Stimulated activated CD8-positive, alpha-beta memory T cell treated with anti-CD3 and anti-CD28 coated beads, Interleukin-4, amount 100 ng/mL, for 24 hours (primary cell): ENCODE measurements at places on chromosomes 2 and 18.

- no peak for DNase-seq
Observed at GRCh38 chr2:9760902-9761228, 82.4 kb upstream of the TAF1B start.

DNA sequence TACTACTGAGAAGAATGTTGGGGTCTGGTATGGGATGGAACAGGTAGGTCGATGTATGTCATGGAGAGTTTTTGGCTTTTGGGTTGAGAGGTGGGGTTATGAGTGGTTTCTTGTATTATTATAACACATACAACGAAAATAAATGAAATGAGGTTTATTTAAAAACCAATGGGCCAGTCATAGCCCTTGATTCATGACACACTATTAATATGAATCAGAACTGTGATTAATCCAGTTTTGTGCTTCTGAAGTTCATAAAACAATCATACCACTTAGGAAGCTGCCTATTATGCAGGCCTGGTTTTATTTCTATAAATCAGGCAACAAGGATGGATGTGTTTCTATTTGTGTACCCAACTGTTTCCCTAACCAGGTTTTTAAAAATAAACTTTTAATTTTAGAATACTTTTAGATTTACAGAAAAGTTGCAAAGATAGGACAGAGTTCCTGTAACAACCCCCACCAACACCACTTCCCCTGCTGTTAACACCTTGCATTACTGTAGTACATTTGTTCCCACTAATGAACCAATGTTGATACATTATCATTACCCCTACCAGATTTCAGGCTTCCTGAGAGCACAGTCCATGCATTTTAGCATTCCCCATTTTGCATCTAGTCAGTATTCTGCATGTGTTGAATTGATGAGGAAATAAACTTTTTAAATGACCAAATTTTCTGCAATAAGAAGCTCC, 37.5 kb upstream of the NCOA1 start:
- no peak for DNase-seq

DNA sequence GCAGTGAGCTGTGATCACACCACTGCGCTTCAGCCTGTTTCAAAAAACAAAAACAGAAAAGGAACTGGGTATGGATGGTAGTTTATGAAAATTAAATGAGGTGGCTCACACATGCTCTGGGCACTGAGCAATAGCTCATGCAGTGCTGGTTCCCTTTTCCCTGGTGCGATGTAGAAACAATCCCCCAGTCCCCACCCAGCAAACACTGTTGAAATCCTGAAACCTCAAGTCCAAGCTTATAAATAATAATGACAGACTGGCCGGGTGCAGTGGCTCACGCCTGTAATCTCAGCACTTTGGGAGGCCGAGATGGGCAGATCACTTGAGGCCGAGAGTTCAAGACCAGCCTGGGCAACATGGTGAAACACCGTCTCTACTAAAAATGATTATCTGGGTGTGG, 55.4 kb upstream of the SMAD2 start:
- no peak for DNase-seq

GRCh38 chr2:48471048-48471474, 58.9 kb upstream of the STON1 start:
- no peak for DNase-seq

GRCh38 chr18:46711444-46711863, 45.4 kb downstream of the ST8SIA5 start:
- DNase-seq, result no peak

GRCh38 chr2:135030826-135031225, 16.4 kb downstream of the MAP3K19 start:
- no peak for DNase-seq

DNA sequence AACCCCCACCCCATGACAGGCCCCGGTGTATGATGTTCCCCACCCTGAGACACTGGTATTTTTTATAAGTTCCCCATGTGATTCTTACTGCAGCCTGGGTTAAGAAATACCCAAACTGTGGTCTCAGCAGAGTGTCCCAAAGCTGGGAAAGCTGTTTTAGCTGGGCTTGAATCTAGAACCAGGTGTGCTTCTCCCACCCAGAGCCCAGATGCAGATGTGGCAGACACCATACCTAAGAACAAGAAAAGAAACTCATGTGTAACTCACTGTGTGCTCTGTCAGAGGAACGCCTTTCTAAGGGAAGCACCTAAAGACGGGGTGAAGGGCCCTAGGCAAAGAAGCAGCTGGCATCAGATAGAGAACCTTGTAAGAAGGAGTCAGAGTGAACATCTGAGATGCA, 23.9 kb downstream of the DOK1 start:
- no peak for DNase-seq

- DNase-seq, result no peak
Observed at GRCh38 chr2:59789523-59789922, 763.9 kb downstream of the BCL11A start.

DNA sequence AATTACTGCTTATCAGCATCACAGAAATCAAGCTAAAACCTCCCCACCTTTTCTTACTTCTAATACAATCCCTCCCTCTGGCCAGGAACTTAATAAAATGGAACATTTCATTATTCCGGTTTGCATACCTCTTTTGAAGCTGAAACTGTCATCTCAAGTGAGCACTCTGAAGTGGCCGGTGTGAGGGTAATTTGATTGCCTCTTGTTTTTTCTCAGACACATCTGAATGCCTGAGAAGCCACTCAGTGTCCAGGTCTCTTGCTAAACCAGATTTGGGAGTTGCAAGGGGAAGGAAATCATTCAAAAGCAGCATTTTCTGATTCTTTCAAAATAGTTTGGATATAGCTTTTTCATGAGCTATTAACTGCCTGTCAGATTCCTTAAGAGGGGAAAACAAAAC, 190.3 kb downstream of the C1D start:
- DNase-seq, result no peak

- no peak for DNase-seq
Observed at GRCh38 chr2:240714747-240715725, 23.4 kb downstream of the AQP12A start.

GRCh38 chr2:141493936-141494335, 636.9 kb downstream of the LRP1B start:
- no peak for DNase-seq

DNA sequence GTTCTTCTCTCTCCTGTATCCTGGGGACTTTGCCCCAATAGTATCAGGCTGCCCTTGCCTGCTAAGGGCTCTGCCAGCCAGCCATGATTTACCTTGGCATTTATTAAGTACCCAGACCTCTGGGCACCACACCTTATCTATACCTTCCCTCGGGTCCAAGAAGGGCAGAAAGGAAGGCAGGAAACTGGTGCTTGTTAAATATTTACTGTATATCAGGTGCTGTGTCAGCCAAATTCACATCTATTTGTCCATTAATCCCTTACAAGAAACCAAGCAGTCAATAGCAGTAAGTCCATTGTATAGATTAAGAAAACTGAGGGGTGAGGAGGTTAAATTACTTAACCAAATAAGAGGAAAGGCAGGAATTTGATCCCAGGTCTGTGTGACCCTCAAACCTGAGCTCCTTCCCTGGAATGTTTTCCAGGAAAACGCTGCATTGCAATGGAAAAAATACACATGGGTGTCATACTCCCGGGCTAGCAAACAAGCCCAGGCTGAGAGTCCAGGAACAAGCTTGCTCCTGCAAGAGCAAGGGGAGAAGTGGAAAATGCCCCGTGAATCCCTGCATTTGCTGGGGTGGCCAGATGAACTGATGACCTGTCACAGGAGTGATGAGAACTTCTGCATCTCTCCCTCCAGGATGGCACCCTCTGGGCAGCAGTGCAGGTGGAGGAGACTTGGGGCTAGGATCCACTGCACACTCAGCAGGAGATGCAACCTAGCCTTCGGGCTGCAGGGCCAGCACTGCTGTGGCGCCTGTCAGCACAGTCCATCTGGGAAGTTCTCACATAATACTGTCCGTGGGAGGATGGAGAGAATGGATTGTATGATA, 30.4 kb downstream of the CIB4 start:
- DNase-seq, result no peak

GRCh38 chr2:160473468-160474318, 19.9 kb downstream of the RBMS1 start:
- DNase-seq, result no peak

GRCh38 chr18:63180971-63181376, 138.6 kb downstream of the BCL2 start:
- DNase-seq, result no peak

DNA sequence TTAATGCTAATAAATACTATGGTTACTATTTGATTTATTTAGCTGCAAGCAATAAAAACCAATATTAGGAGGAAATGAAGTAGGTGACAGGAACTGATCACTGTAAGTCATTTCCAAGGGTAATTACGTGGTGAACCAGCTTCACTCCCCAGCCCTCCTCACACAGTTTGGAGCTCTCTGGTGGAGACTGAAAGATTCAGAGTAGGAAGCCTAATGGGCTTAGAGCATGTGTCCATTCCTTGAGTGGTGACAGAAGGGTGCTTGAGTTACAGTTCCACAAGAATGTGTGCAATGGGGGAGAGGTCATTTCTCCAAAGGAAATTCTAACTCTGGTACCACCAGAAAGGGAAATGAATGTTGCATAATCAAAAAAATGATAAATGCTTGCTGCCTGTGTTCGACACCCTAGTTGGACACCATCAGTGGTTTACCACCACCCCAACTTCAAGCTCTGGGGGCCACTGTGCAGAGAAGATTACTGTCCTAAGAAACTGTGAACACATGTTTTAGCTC, 285.1 kb upstream of the MMADHC start:
- no peak for DNase-seq
